ENCODE measurements at places on chromosomes 12 and 14.

GRCh38 chr12:127149226-127149964 is 1117.6 kb upstream of the TMEM132C start:
- DNase-seq: no peak

- DNase-seq: no peak
Observed at GRCh38 chr12:116564080-116564479, 4.9 kb downstream of the MAP1LC3B2 start.

GRCh38 chr12:51889216-51890132 is 1.6 kb downstream of the ANKRD33 start:
- no peak for DNase-seq

- no peak for DNase-seq
Observed at GRCh38 chr12:28486521-28486920, 296.3 kb downstream of the CCDC91 start.

GRCh38 chr12:105600911-105601545 is 270.5 kb downstream of the C12orf75 start:
- no peak for DNase-seq

Measured in lung (tissue), 17 donors.